ENCODE measurements at places on chromosomes 5 and 9. TPM values are rescaled to one million over a fixed set of nuclear protein-coding genes. Genes with fewer than 3 reads are reported as not detected.

- H3K27me3 ChIP-seq: no peaks in the 10 kb centered on the region
- no peaks in the 10 kb centered on the region for H3K36me3 ChIP-seq
- H3K4me3 ChIP-seq: no peak overlapping the region
- no peak overlapping the region for H3K27ac ChIP-seq
- H3K4me1 ChIP-seq: no peaks in the 10 kb centered on the region
Measured at GRCh38 chr9:72880821-72881220, 72.0 kb downstream of the ALDH1A1 start.

DNA sequence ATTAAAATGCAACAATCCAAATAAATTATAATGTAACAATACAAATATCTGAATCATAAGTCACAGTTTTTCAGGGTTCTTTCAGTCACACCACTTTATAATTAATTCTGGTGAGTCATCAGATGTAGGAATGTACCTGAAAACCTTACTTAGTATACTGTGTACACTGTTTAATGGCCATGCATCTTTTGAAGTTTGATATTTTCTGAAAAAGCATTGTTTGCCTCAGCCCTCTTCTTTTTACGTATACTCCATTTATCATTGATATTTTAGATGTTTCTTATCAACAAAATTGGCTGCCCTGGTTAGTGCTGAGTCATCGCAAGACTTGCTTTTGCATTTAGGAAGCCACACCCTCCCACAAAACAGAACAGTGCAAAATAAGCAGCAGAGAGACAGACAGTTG lies 218.6 kb downstream of the PJA2 start:
- H3K4me3 ChIP-seq: no peak overlapping the region
- H3K36me3 ChIP-seq: no peaks in the 10 kb centered on the region
- H3K27ac ChIP-seq: no peak overlapping the region
- H3K27me3 ChIP-seq: no peaks in the 10 kb centered on the region
- peaks cover 19% of the 10 kb centered on the region for H3K4me1 ChIP-seq

Gene FAM221B
- not detected for total RNA-seq

DNA sequence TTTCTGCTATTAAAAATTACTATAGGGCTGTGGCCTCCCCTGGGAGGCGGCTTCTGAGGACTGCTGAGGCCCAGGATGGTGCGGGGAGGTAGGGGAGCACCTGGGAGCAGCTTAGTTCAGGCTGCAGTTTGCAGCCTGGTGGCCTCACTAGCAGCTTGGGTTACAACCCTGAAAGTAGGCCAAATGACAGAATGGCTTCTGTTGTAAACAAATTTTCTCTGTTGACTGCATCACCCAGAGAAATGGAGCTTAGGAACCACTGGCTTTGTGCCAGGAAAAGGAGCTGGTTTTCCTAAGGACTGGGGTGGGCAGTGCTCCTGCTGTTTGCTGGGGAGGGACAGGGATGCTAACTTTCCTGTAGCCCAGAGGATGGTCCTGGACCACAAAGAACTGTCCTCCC lies 130.3 kb downstream of the ENTREP1 start:
- DNase-seq: peak; percentile 19
- H3K36me3 ChIP-seq: no peaks in the 10 kb centered on the region
- no peak overlapping the region for H3K4me3 ChIP-seq
- H3K27ac ChIP-seq: no peak overlapping the region
- H3K27me3 ChIP-seq: no peaks in the 10 kb centered on the region
- peaks cover 5% of the 10 kb centered on the region for H3K4me1 ChIP-seq

GRCh38 chr9:78238046-78239038 lies 2.5 kb downstream of the CEP78 start:
- H3K4me1 ChIP-seq: peaks cover 6% of the 10 kb centered on the region
- H3K27me3 ChIP-seq: no peaks in the 10 kb centered on the region
- H3K36me3 ChIP-seq: no peaks in the 10 kb centered on the region
- H3K27ac ChIP-seq: no peak overlapping the region
- DNase-seq: no peak
- no peak overlapping the region for H3K4me3 ChIP-seq

Gene ADAMTSL2
- 2.2 TPM for total RNA-seq

DNA sequence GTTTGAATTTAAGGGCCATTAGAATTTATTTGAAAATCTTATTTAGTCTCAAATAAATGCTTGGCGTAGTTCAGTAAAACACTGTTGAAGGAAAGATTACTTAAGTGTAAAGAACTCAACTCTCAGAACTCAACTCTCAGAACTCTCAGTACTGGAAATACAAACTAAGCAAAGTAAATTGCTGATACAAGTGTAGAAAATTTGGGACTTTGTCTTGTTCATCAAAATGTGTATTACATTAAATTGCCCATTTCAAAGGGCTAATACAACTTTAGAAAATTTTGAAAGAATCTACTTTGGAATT lies 99.4 kb downstream of the CSNK1G3 start:
- no peak for DNase-seq
- no peak overlapping the region for H3K27ac ChIP-seq
- no peak overlapping the region for H3K4me3 ChIP-seq
- no peaks in the 10 kb centered on the region for H3K27me3 ChIP-seq
- no peaks in the 10 kb centered on the region for H3K4me1 ChIP-seq

GRCh38 chr5:141914199-141914743 lies 9.4 kb upstream of the DELE1 start:
- peaks cover 10% of the 10 kb centered on the region for H3K4me1 ChIP-seq
- no peak overlapping the region for H3K27ac ChIP-seq
- H3K27me3 ChIP-seq: peaks cover 15% of the 10 kb centered on the region

- no peaks in the 10 kb centered on the region for H3K4me1 ChIP-seq
- no peak overlapping the region for H3K4me3 ChIP-seq
- no peak for DNase-seq
- no peaks in the 10 kb centered on the region for H3K27me3 ChIP-seq
- no peak overlapping the region for H3K27ac ChIP-seq
Measured at GRCh38 chr9:31168161-31168560, 1216.3 kb upstream of the ACO1 start.

GRCh38 chr9:115210699-115211098 lies 92.7 kb upstream of the TNC start:
- peak overlapping the region; percentile 36 for H3K27ac ChIP-seq
- no peaks in the 10 kb centered on the region for H3K27me3 ChIP-seq
- peaks cover 8% of the 10 kb centered on the region for H3K4me1 ChIP-seq
- no peak overlapping the region for H3K4me3 ChIP-seq

Gene ARHGEF39
- total RNA-seq: 1.8 TPM

Gene PCDHGC5
- total RNA-seq: 0.92 TPM

GRCh38 chr5:134008266-134008749 lies 3.5 kb upstream of the VDAC1 start:
- H3K36me3 ChIP-seq: no peaks in the 10 kb centered on the region
- no peak for DNase-seq
- peaks cover 11% of the 10 kb centered on the region for H3K4me1 ChIP-seq
- H3K4me3 ChIP-seq: no peak overlapping the region
- no peaks in the 10 kb centered on the region for H3K27me3 ChIP-seq
- H3K27ac ChIP-seq: no peak overlapping the region

DNA sequence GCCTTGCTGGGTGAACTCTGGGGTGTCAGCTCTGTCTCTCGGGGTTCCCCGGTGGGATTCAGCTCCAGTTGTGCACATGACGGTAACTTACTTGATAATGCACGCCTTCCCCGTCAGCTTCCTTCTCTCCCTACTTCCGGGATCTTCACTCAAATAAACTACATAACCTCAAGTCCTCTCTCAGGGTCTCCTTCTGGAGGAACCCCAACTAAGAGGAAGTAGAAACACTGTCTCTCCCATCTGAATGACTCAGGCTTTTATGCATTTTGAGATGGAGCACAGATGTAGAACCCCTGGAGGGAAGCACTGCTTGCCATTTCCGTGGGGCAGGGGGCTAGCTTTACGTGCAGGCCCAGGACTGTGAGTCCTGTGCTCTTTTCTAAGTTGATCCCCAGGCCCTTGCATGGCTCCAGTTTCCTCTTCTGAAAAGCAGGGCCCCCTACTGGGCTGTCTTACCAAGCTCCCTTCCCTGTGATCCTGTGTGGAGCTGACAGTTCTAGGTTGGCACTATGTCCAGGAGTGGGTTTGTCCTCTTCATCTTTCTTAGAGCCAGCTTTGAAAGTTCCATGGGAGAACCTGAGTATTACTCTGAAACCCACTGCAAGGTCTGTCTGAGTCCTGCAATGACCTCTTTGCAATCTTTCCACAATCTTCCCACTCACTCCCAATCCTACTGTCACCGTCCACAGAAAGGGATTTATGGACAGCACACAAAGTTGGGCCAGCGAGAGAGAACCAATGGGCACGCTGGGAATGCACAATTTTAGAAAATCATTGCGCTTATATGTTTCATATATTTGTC lies 17.7 kb downstream of the S1PR3 start:
- peaks cover 7% of the 10 kb centered on the region for H3K4me1 ChIP-seq
- H3K27ac ChIP-seq: no peak overlapping the region
- no peak for DNase-seq

DNA sequence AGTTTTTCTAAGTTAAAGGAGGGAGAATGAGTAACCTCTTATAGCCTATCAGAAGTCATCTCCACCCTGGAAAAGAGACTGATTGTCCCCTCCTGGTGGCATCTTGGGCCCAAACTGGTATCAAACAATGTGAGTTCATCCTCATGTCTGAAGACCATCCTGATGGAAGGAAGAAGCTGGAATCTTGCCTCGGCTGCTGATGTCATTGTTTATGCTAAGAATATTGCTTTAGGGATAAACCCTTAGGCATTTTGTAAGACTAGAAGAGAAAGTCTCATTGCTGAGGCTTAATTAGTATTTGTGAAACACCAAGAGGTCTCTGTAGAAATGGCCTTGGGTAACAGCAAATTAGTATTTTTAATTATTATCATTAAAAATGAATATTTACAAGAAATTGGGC lies 65.7 kb upstream of the KCNN2 start:
- no peaks in the 10 kb centered on the region for H3K36me3 ChIP-seq
- H3K27ac ChIP-seq: no peak overlapping the region
- no peaks in the 10 kb centered on the region for H3K27me3 ChIP-seq
- H3K4me3 ChIP-seq: no peak overlapping the region
- DNase-seq: no peak

DNA sequence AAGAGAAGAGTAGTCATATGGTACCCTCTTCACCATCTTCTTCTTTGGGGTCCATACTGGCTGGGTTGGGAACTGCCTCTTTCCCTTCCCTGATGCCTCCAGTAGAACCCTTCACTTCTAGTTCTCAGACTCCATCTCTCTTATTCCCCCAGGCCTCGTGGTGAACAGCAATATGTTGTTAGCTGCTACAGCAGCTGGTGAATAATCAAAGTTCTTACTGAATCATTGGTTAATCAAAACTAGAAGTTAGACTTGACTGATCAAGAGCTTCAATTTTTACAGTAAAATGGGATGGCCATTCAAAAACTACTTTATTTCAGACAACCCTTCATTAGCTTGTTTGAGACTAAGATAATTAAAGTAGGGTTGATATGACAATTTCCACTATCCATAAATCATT lies 190.9 kb upstream of the GNA14 start:
- H3K27me3 ChIP-seq: no peaks in the 10 kb centered on the region
- no peak for DNase-seq
- peaks cover 19% of the 10 kb centered on the region for H3K4me1 ChIP-seq

- no peaks in the 10 kb centered on the region for H3K27me3 ChIP-seq
- H3K27ac ChIP-seq: no peak overlapping the region
- no peak for DNase-seq
- H3K4me3 ChIP-seq: no peak overlapping the region
- H3K4me1 ChIP-seq: peaks cover 19% of the 10 kb centered on the region
Measured at GRCh38 chr9:77951369-77951768, 80.2 kb downstream of the GNAQ start.

Gene FBP2
- total RNA-seq: not detected

Gene PROB1
- 0.63 TPM for total RNA-seq

Gene RNF183
- total RNA-seq: 0.43 TPM

DNA sequence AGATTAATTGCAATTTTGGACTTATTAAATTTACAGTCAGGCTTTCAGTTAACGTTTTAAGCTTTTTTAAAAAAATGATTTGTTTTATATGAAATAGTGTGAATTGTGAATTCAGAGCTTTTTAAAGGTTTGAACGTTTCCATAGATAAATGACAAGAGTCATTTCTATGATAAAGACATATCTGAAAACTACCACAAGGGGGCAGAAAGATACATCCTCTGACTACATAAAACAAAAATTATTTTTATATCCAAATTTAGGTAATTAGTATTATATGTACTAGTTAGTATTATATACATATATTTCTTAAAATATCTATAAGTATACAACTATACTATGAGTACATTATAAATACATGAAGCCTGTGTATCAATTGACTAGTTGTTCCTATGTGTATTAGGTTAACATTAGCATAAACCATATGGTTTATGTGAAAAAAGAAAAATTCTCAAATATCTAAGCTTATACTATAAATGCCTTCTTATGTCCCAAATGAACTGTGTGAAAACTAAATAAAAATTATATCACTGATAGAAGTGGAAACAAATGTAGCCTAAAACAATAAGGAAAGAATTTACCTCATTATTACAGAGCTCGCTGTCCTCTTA lies 155.2 kb downstream of the MEF2C start:
- H3K27ac ChIP-seq: no peak overlapping the region
- H3K27me3 ChIP-seq: no peaks in the 10 kb centered on the region
- H3K4me1 ChIP-seq: no peaks in the 10 kb centered on the region
- no peak overlapping the region for H3K4me3 ChIP-seq

Gene MED27
- total RNA-seq: 17.2 TPM

- no peaks in the 10 kb centered on the region for H3K27me3 ChIP-seq
- H3K4me1 ChIP-seq: peaks cover 5% of the 10 kb centered on the region
- DNase-seq: peak; percentile 76
- no peak overlapping the region for H3K4me3 ChIP-seq
- no peaks in the 10 kb centered on the region for H3K36me3 ChIP-seq
Measured at GRCh38 chr5:62268234-62268633, 37.8 kb upstream of the KIF2A start.

Gene NUTM2G
- 0.32 TPM for total RNA-seq

Gene NFIB
- 27.3 TPM for total RNA-seq

- H3K36me3 ChIP-seq: no peaks in the 10 kb centered on the region
- no peaks in the 10 kb centered on the region for H3K27me3 ChIP-seq
- no peak overlapping the region for H3K27ac ChIP-seq
- no peaks in the 10 kb centered on the region for H3K4me1 ChIP-seq
Measured at GRCh38 chr5:92019376-92019990, 636.4 kb upstream of the ARRDC3 start.

Gene UBE2QL1
- 0.36 TPM for total RNA-seq

Gene SLC1A3
- 42.3 TPM for total RNA-seq

- no peaks in the 10 kb centered on the region for H3K27me3 ChIP-seq
- no peak overlapping the region for H3K27ac ChIP-seq
- H3K4me1 ChIP-seq: no peaks in the 10 kb centered on the region
- no peaks in the 10 kb centered on the region for H3K36me3 ChIP-seq
- no peak for DNase-seq
Measured at GRCh38 chr9:5448016-5448415, 2.3 kb upstream of the CD274 start.

- H3K27ac ChIP-seq: no peak overlapping the region
- no peaks in the 10 kb centered on the region for H3K27me3 ChIP-seq
- H3K4me3 ChIP-seq: no peak overlapping the region
- no peaks in the 10 kb centered on the region for H3K36me3 ChIP-seq
- no peak for DNase-seq
Measured at GRCh38 chr5:45399041-45399440, 297.1 kb downstream of the HCN1 start.

DNA sequence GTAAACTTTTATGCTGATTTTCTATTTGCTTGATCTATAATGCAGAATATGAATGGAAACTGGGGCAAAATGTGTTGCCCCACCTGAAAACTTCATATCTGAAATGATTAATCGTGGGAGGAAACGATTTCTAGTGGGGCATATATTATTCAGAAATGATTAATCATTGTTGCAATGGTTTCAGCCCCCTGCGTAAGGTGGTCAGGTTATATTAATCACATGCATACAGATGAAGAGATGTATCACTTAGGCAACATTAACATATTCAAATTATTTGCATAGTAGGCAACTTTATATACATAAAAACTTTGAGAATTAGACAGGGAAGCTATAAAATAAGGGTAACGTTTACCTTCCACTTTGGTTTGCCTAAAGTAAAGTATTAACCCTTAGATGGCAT lies 49.8 kb downstream of the LSM11 start:
- DNase-seq: no peak
- no peak overlapping the region for H3K27ac ChIP-seq
- H3K4me1 ChIP-seq: no peaks in the 10 kb centered on the region
- H3K36me3 ChIP-seq: no peaks in the 10 kb centered on the region
- H3K27me3 ChIP-seq: no peaks in the 10 kb centered on the region
- H3K4me3 ChIP-seq: no peak overlapping the region
